ENCODE measurements at places on chromosomes 2 and 18.

DNA sequence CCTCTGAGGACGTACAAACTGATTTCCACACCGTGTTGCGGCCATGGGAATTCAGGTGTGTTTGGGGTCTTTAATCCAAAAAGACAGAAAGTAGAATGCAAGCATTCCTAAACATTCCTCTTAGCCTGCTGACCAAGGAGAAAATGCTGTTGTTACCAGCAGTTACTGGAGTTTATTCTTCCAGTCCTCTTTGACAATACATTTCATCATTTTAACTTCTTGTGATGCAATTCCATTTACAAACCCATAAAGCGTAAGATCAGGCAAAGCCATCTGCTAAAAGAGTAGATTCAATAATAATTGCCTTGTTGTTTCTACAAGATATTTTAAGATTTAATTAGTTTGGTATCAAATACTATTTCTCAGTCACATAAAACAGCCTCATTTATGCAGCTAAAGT, 32.7 kb downstream of the SPIRE1 start:
- peak; percentile 75 for DNase-seq

- DNase-seq: no peak
These were observed 621.9 kb upstream of the SOX11 start for GRCh38 chr2:5070257-5070656.

DNA sequence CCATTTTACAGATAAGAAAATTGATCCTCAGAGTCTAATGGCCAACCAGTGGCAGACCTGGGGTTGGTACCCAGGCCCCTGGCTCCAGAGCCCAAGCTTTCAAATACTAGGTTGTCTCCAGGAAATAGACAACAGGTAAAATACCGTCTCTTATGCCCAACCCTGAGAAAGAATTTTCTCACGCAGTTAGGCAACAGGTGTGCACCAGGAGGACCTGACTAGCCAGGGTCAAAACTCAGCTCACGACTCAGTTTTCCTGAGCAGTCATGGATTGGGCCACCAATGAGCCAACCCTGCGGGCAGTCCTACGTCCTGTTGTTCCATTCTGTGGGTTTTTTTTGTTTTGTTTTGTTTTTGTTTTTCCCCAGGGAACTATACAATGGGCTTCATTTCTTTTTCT, 13.5 kb downstream of the TRIB2 start:
- DNase-seq: no peak

- no peak for DNase-seq
These were observed 69.2 kb downstream of the TNS1 start for GRCh38 chr2:217933617-217933993.

DNA sequence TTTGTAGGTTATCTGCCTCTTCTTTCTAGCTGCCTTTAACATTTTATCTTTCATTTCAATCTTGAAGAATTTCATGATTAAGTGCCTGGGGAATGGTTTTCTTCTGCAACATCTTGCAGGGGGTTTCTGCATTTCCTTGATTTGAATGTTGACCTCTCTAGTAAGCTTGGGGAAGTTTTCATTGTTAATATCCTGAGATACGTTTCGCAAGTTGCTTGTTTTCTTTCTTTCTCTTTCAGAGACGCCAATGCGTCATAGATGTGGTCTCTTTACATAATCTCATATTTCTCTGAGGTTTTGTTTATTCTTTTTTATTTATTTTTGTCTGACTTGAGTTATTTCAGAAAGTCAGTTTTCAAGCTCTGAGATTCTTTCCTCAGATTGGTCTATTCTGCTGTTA, 225.7 kb downstream of the XIRP2 start:
- DNase-seq: peak; percentile 82

GRCh38 chr2:101204400-101205115, 48.1 kb upstream of the CNOT11 start:
- DNase-seq: no peak

DNA sequence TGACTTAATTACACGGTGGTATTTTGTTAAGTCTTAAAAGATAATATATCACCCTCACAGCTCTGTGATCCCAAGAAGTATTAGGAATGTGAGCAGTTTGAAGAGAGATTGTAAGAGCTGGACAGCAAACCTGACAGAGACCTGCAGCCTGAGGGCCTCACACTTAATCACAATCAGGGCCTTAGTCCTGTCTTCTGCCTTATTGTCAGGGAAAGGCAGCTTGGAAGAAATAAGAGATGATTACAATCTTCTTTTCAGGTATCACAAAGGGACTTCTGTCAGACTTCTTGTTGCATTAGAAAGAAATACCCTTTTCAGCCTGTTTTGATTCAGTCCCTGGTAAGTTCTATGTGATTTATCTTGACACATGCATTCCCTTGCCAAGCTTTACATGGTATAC, 1433.8 kb upstream of the SLC39A10 start:
- no peak for DNase-seq

- no peak for DNase-seq
These were observed 66.8 kb downstream of the COA5 start for GRCh38 chr2:98541489-98541888.

DNA sequence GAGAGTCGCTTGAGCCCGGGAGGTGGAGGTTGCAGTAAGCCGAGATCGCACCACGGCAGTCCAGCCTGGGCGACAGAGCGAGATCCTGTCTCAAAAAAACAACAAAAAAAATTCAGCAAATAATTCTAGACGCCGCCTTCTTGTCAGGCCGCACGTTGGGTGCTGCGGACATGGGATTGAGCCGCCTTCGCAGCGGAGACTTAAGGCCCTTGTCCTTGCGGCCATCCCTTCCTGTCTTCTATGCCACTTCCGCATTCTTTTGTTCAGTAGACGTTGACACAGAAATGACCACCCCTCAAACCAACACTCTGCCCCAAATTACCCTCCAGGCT, 15.8 kb downstream of the PTPN18 start:
- DNase-seq: peak; percentile 25

GRCh38 chr2:127003070-127003800, 103.7 kb downstream of the BIN1 start:
- DNase-seq: no peak

- no peak for DNase-seq
These were observed 26.3 kb upstream of the CASP8 start for GRCh38 chr2:201233812-201234662.

- no peak for DNase-seq
These were observed 818 bp downstream of the ITGB1BP1 start for GRCh38 chr2:9422321-9423099.

GRCh38 chr2:44731505-44731904, 210.0 kb upstream of the SIX3 start:
- no peak for DNase-seq

DNA sequence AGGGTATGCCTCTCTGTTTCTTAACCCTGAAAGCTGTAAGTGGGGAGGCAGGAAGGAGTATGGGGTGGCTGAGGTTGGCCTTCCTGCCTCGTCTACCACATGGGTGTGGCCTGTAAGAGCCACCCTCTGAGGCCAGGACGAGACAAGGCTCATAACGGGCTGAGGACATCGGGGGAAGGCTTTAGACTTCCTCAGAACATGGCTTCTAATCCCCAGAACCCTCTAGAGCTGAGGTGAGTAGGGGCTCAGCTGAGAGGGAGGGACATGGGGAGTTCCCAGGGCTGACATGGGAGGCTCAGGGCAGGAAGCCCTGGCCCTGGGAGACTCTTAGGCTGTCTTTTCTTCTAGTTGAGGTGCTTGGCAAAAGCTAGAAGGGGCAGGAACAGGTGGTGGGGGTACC, 36.7 kb downstream of the EMX1 start:
- no peak for DNase-seq

- DNase-seq: peak; percentile 81
These were observed 43.4 kb upstream of the DNAJC10 start for GRCh38 chr2:182672466-182673165.

- DNase-seq: no peak
These were observed 153.0 kb upstream of the SALL3 start for GRCh38 chr18:78826631-78827030.

- DNase-seq: peak; percentile 27
These were observed 117.6 kb downstream of the MCFD2 start for GRCh38 chr2:46798041-46798440.

- no peak for DNase-seq
These were observed 37.5 kb downstream of the TMEM37 start for GRCh38 chr2:119469131-119469530.

DNA sequence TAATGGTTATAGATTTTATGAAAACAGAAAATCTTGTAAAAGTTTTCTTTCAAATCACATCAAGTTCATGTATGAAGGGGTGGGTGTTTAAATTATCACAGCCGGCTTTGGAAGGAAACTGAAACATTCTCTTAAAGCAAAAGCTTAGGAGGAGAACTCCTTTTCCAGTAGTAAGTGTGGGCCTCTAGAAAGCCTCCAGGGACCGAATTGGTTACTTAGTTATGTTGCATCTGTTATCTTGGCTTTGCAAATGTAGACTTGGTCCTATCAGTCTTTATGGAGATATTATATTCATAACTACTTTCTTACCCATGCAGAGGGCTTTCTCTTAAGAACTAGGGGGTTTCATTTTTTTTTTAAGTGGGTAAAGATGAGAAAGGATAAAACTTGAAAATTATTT, 7.4 kb downstream of the NAB1 start:
- no peak for DNase-seq

DNA sequence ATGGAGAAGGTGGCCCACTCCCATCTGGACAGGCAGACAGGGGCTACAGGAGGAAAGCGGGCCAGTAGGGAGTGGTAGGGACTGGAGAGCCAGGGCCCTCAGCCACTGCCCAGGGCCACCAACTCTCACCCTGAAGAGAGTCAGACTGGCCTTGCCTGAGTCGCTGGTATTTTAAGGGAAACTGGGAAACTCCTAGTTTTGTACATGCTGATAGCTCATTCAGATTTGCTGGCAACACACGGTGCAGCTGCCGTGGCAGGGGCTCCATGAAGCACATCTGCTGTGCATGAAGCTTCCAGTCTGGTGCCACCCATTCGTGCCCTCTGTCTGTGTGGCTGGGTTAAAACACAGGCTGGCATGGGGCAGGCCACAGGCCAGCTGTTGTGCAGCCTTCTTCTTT, 137.3 kb upstream of the GLI2 start:
- DNase-seq: no peak

GRCh38 chr2:82748653-82749052, 1710.4 kb downstream of the SUCLG1 start:
- DNase-seq: no peak

GRCh38 chr2:25230948-25231311, 62.5 kb upstream of the POMC start:
- DNase-seq: no peak

DNA sequence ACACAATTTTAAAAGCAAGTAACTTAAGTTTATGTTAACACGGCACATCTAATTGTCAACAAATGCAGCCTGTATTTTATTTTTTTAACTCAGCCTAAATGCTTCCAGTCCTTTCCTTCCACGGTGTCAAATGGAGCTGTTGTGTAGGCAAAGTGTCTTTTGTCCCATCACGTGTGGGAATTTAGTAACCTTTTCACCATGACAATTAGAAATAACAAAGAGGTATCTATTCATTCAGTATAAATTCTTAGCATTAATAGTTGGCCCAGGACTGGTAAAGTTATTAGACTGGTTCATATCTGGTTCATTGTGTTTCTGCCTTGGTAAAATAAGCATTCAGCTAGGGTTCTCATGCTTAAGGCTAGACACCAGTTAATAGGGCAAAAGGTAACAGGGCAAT, 47.9 kb downstream of the FRZB start:
- DNase-seq: no peak

- no peak for DNase-seq
These were observed 48.5 kb downstream of the NAT8 start for GRCh38 chr2:73593680-73594079.

GRCh38 chr18:80137137-80137536, 28.1 kb downstream of the ADNP2 start:
- no peak for DNase-seq

DNA sequence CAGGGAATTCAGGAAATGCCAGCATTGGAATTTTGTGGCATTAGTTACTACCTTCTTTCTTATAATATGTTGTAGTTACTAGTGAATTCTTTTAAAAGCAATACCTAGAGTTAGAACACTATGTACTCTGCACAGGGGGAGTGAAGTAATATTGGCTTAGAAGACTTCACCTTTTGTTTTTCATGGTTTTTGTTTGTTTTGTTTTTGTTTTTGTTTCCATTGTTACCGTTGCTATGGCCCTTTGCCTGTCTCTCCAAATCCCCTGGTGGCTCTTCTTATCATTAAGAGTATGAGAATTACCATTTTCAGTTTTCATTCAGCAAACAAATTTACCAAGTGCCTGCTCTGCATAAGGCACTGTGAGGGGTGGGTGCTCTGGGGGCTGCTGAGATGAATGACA, 160.1 kb downstream of the HAUS1 start:
- DNase-seq: peak; percentile 73

- DNase-seq: no peak
These were observed 42.8 kb downstream of the PPP4R1 start for GRCh38 chr18:9571546-9571945.

DNA sequence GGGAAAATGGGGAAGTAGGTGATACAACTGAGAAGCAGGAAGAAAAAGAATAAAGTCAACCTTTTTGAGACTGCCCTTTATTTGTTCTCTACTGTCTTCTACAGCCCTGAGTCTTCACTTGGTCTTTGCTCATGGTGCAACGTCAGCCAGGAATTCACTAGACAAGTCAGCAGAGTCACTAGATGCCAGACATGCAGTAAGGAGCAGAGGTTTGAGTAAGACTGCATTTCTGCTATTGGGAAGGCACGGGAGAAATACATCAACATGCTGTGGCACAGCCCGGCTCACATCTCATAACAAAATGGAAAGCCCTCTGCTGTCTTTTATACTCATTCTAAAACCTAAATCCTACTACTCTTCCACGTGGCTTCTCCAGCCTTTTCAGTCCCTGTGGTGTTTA, 67.1 kb downstream of the PRELID3A start:
- DNase-seq: peak; percentile 40

GRCh38 chr2:168454737-168455644, 1.1 kb upstream of the CERS6 start:
- no peak for DNase-seq

GRCh38 chr2:121524685-121525425, 5.8 kb upstream of the RNU4ATAC start:
- DNase-seq: peak; percentile 26

- no peak for DNase-seq
These were observed 75.3 kb downstream of the DNMT3A start for GRCh38 chr2:25266399-25266798.

GRCh38 chr2:35598310-35598709, 757.3 kb upstream of the CRIM1 start:
- no peak for DNase-seq

- no peak for DNase-seq
These were observed 79.8 kb downstream of the MAP4K4 start for GRCh38 chr2:101777337-101777736.

DNA sequence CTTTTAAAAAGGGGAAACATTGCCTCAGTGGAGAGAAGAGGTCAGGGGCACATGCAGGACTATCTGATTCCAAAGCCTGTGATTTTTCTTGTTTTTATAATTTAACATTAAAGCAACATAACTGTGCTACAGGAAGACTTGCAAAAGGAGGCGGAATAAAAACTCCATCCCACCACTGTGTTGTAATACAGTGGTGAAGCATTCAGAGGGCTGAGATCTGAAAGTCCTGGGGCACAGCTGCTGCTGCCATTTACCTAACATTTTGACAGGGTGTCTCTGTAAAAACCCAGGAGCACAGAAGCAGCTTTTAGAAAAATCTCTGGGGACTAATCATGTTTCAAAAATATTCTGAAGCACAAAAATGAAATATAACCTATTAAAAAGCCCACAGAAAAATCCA, 97.6 kb downstream of the GRB14 start:
- no peak for DNase-seq

GRCh38 chr18:55163550-55163949, 204.3 kb upstream of the CCDC68 start:
- DNase-seq: no peak

All from amniotic epithelial cell (primary cell).